Activated CD8-positive, alpha-beta memory T cell treated with anti-CD3 and anti-CD28 coated beads for 4 hours (primary cell): ENCODE measurements at places on chromosomes 11 and 22.

- DNase-seq = no peak
Measured at GRCh38 chr11:131423688-131424087, 53.3 kb downstream of the NTM start.

DNA sequence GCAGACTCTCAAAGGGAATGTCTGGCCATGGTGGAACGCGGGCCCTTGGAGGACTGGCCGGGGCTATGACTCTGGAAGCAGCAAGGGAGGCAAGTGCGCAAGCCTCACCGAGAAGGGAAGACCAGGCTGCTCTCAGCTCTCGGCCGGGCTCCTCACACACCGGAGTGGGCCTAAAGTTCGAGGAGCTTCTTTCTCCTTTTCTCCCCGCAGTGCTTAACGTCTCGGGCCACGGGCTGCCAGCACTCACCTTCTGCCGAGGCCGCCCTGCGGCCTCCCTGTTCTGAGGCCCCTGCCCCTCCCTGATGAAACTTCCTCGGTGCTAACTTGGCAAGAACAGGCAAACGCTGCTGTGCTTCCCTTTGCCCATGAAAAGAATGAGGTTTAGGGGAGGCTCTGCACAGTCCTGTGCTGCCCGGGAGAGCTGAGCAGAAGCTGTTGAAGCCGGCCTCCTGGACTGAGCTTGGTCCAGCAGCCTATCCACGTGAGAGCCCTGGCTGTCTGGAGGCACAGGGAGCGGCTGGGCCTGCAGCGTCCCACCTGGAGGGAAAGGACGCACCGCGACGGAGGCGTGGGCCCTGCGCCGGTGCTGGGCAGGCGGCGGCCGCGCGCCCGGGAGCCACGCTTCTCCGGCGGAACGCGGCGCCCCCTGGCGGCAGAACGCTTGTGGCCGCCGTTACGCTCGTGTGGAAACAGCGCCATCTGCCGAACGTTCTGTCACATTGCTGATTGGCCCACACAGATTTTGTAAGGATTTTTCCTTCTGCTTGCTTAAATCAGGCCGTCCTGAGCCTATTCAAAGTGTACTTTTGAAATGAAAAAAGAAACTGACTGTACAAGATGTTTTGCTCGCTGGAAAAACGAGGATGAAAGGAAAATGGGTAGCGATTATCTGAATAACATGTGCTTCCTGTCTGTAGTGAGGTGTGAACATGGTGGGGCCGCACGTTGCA lies 65.0 kb upstream of the TMEM45B start:
- peak; percentile 39 for DNase-seq

GRCh38 chr11:109695696-109696095 lies 273.7 kb downstream of the C11orf87 start:
- no peak for DNase-seq

DNA sequence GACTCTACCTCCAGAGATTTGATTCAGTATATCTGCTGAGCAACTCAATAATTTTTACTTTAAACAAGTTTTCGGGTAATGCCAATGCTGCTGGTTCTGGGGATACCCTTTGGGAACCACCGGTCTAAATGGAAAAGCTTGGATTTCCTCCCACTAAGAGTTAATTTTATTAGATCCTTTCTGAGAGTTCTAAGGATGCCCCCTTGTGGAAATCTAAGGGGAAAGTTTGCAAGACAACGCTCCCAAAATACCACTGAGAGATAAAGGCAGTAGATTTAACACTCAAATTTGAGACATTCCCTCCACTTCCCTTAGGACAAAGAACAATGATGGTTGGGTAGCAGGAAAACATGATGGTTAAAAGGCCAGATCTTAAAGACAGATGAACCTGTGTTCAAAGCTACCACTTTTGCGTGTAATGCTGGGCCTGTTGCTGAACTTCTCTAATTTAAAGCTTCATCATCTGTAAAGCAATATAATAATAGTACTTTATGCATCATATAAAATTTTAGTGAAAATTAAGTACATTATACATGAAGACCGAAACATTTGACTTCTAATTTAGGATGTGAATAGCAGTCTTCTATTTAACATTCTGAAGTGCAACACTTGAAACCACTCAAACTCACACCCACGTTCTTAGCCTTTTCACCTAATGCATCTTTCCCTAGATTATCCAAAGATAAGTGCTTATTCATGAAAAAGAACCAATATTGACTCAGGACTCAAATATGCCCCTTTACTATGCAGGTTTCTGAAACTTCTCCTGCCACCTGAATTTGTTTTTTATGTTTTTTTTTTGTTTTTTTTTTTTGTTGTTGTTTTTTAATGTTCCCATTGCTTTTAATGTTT lies 110.1 kb upstream of the LUZP2 start:
- no peak for DNase-seq

DNA sequence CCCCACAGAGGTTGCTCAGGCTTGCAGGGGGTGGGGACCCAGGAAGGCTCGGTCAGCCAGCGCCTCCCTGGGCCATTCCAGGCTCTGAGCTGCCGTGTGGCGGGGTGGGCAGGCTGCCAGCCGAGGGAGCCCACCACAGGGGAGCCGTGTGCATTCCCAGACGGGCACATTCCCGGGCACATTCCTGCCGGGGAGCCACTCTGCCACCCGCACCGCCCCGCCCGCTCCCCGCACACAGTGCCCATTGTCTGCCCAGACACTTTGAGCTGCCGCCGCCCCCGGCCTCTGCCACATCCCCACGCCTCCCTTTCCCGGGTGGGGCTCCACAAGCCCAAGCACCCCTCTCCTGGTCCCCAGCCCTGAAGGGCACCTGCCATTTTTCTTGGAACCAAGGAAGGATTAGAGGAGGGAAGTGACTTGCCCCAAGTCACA lies 27.4 kb downstream of the RPL3 start:
- no peak for DNase-seq

DNA sequence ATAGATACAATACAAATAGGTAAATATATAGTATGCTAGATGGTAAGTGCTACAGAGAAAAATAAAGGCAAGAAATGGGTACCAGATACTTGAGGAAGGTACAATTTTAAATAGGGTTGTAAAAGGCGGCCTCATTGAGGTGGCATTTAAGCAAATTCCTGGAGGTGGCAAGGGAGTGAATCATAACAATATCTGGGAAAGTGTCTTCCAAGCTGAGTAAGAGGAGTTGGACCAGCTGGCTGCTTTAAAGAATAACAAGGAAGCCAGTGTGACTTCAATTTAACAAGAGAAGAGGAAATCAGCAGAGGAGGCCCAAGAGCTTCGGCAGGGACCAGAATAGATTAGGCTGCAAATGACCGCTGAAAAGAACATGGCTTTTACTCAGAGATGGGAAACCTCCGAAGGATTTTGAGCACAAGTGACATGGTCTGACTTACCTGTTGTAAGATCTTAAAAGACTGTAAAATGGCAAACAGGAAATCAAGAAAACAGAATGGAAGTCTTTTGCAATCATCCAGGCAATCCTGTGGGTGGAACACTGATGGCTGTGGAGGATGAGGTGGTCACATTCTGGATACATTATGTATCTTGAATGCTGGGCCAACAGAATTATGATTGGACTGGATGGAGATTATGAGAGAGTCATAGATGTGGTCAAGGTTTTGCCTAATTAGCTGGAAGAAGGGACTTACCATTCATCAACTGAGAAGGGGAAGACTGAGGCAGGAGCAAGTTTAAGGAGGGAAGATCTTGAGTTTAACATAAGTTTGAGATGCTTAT lies 77.2 kb downstream of the RDX start:
- no peak for DNase-seq

- peak; percentile 36 for DNase-seq
Measured at GRCh38 chr11:76799066-76799804, 16.1 kb downstream of the TSKU start.

- no peak for DNase-seq
Measured at GRCh38 chr11:34536056-34536455, 22.5 kb upstream of the ELF5 start.

DNA sequence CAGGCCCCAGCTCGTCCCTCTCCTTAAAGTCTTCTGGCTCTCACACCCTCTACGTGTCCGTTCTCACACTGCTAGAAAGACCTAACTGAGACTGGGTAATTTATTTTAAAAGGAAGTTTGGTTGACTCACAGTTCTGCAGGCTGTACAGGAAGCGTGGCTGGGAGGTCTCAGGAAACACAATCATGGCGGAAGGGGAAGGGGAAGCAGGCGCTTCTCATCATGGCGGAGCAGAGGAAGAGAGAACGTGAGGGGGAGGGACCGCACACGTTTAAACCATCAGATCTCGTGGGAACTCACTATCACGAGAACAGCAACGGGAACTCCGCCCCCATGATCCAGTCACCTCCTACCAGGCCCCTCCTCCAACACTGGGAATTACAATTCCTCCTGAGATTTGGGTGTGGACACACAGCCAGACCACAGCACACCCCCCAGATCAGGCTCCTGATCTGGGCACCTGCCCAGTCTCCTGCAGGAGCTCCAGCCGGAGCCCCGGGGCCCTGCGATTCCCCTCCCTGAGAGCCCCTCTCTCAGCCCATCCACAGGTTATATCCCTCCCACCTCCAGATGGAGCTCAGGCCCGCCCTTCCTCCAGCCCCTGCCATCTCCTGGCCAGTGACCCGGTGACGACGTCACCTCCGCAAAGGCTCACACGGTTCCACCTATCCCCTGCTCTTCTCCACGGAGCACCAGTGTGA lies 170.2 kb downstream of the BRD1 start:
- DNase-seq = peak; percentile 60

DNA sequence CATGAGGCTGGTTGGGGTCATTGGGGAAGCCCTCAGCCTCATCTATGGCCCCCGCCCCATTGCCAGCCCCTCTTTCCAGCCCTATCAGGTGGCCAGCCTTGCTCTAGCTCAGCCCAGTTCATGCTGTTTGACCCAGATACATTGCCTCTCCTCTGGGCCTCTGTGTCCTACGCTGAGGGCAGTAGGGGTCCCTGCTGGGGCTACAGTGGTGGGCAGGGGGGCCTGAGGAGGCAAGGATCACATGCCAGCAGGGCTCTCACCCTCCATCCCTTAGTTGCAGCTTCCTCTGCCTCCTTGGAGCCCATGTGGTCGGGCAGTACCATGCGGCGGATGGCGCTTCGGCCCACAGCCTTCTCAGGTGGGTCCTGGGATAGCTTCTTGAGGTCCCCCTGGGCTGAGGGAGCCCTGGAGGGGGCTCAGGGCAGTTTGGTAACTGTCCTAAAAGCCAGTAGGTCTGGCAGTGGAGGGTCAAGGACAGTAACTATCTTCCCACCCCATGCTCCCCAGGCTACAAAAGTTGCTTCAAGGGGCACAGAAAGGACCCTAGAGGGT lies 19.2 kb downstream of the EMID1 start:
- DNase-seq = no peak

GRCh38 chr22:19884161-19884953 lies 29.7 kb upstream of the GNB1L start:
- no peak for DNase-seq

GRCh38 chr11:103596315-103596714 lies 440.1 kb upstream of the DDI1 start:
- DNase-seq = no peak
